ENCODE measurements at places on chromosomes 5 and 9.

- DNase-seq = no peak
Measured at GRCh38 chr9:32709871-32710270, 73.5 kb upstream of the TMEM215 start.

DNA sequence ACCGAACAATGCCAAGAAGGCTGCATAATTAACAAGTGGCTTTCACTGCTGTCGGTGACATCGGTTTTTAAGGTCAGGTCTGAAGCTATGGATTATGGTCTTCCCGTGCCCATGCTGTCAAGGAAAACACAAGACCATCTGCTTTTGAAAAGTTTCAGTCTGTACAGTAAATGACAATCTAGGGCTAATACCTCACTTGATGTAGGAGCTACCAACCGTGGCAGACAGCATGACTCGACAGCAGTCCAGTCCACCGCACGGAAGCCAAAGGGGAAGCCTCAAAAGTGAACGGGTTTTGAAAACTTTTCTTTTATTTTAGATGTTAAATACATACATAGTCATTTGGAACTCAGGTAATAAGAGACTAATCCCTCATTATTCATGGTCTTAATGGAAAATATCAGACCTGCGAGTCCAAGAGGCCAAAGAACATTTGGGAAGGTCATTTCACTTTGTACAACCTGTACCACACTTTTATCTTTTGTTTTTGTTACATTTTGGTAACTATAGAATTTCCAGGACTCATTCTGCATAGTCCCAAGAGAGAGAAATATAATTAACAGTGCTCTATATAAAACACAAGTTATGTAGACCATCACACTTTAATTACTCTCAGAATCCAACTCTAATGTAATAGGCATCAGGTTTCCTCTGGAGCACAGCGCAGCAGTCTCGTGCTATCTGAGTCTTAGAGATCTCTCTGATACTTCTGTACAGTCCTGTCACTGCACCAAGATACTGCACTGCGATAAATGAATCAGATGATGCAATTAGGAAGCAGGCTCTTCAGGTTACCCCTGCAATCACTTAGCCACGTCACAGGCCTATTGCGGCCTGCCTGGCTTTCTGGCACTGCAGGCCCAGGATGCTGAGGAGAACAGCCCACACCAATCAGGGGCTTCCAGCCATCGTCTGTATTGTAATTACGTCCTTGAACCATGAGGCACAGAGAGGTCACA, 184.9 kb downstream of the FANCC start:
- no peak for DNase-seq

- no peak for DNase-seq
Measured at GRCh38 chr5:120794121-120794520, 330.0 kb downstream of the PRR16 start.

GRCh38 chr5:151602806-151603205, 11.7 kb upstream of the FAT2 start:
- DNase-seq = no peak

DNA sequence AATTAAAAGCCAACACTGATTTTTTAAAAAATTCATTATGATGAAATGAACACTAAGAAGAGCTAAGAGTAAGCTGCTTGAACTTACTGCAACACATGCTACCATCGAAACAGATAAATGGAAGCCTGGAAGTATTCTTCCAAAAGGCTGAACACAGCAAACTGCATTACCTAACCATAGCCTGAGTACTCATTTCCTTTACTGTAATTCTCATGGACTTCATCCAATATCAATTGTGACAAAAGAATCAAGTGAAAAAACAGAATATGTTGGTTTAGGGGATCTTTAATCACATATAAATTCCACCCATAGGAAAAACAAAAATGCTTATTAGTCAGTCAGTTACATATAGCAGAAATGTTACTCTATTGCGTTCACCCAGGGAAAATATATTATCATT, 68.5 kb downstream of the DROSHA start:
- no peak for DNase-seq

GRCh38 chr5:72185496-72186329, 78.4 kb downstream of the MAP1B start:
- no peak for DNase-seq

DNA sequence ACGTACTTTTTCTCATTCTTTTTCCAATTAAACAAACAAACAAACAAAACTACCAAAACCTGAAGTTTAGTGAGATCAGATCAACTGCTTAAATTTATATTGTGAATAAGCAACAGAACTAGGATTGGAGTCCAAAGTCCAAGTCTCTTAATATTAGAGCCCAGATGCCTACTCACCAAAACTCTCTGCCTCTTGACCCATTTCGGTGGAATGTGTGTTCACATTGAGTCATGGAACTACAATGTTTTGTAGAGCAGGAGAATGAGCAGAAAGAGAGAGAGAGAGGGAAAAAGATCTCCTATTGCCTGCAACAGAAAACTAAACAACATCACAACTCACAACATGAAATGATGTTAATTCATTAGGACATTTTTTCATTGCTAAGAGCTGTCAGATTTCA, 751.1 kb downstream of the TLR4 start:
- DNase-seq = peak; percentile 4

All from HT1080 (cell line).